ENCODE measurements at places on chromosomes 3 and 15.

GRCh38 chr15:68684476-68684875 lies 105.7 kb downstream of the CORO2B start:
- DNase-seq, result no peak

- no peak for DNase-seq
Measured at GRCh38 chr3:71348831-71349230, 234.7 kb downstream of the FOXP1 start.

- DNase-seq, result no peak
Measured at GRCh38 chr3:102057781-102058421, 208.6 kb downstream of the NFKBIZ start.

- DNase-seq, result no peak
Measured at GRCh38 chr15:25060996-25061620, 106.3 kb downstream of the SNRPN start.

DNA sequence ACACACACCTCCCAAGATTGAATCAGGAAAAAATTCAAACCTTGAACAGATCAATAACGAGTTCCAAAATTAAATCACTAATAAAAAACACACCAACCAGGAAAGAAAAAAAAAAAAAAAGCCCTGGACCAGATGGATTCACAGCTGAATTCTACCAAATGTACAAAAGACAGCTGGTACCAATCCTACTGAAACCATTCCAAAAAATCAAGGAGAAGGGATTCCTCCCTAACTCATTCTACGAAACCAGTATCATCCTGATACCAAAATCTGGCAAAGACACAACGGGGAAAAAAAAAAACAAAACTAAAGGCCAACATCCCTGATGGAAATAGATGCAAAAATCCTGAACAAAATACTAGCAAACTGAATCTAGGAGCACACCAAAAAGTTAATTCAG lies 54.4 kb upstream of the SLC12A8 start:
- no peak for DNase-seq

- peak; percentile 82 for DNase-seq
Measured at GRCh38 chr3:43785551-43785950, 94.8 kb downstream of the ABHD5 start.

GRCh38 chr3:164155400-164155799 lies 922.9 kb downstream of the SI start:
- no peak for DNase-seq

GRCh38 chr3:15659254-15659975 lies 57.9 kb downstream of the BTD start:
- DNase-seq, result peak; percentile 57

- DNase-seq, result no peak
Measured at GRCh38 chr3:177813322-177813721, 616.0 kb upstream of the TBL1XR1 start.

DNA sequence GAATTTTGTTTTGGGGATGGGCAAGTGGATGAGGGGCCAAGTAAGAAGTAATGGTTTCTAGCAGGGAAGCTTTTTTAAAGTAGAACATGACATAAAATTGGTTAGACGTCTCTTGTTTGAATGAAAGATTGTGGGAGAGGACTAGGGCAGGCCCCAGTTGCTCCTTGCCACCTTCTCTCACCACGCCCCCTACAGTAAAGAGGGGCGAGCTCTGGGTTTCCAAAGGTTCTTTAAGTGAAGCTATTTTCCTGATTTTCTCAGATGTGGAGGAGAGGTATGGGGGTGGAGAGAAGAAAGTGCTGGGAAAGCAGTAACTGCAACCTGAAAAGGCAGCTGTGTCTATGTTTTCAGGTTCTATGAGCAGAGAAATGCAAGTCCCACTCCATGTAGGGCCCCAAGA lies 32.6 kb upstream of the SKIL start:
- DNase-seq, result no peak

DNA sequence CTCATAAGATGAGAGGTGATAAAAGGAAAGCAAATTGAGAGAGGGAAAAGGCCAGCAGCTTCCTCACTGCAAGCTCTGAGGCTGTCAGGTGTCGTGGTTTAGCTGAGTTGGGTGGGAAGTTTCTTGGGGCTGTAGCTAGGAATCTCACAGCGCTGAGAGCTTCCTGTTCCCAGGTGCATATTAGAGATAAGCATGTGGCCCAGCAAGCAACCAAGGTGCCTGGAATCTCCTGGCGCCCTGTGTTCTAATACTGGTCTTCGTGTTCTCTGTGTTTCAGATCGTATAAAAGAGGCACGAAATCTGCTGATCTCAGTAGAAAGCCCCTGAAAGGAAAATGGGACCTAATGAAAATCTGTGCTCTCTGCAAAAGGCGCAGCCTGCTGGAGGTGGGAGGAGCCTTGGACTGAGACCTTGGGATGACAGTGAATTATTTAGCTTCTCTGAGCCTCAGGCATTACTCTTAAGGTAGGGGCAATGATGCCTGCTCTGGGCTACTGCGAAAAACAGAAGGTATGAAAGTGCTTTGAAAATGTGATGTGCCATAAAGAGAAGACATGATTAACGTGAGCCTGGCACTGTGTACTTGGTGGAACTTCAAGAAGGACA lies 499.9 kb downstream of the TBL1XR1 start:
- DNase-seq, result no peak

GRCh38 chr3:186099178-186099577 lies 9.7 kb downstream of the ETV5 start:
- peak; percentile 82 for DNase-seq

GRCh38 chr15:80489030-80489594 lies 84.9 kb downstream of the ARNT2 start:
- DNase-seq, result peak; percentile 97
